ENCODE measurements at places on chromosomes 6 and 20.

DNA sequence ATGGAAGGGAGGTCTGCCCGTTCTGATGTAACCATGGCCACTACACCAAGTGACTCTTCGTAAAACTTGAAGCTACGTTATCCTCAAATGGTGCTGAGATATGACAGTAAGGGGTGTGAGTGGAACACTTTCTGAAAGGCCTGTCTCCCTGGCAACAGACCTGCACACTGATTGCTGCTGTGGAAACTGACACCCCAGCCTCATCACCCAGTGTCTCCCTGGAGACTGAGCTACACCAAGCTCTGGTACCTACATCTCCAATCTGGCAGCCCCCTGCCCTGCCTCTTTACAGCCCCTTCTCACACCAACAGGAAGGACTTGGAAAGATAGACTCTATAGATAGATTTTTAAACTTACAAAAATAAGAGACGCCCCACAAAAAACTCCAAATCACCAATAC lies 13.2 kb downstream of the PI16 start:
- no peak for DNase-seq

DNA sequence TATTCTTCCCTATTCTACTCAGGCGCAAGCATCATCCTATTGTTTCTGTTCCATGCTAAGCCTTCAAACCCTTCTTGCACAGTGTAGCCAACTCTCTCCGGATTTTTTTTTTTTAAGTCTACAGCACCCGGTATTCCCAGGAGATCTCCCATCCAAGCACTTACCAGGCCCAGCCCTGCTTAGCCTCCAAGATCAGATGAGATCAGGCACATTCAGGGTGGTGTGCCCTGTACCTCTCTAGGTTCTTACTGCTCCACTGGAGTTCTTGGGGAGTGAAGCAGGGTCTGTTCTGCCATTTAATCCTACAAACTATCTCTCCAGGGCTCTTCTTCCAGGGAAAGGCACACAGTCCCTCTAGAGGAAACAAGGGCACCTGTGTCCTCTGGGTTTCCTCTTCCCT lies 14.9 kb upstream of the NUP153 start:
- DNase-seq = no peak

GRCh38 chr6:100512203-100512862 lies 47.6 kb upstream of the SIM1 start:
- DNase-seq = no peak

DNA sequence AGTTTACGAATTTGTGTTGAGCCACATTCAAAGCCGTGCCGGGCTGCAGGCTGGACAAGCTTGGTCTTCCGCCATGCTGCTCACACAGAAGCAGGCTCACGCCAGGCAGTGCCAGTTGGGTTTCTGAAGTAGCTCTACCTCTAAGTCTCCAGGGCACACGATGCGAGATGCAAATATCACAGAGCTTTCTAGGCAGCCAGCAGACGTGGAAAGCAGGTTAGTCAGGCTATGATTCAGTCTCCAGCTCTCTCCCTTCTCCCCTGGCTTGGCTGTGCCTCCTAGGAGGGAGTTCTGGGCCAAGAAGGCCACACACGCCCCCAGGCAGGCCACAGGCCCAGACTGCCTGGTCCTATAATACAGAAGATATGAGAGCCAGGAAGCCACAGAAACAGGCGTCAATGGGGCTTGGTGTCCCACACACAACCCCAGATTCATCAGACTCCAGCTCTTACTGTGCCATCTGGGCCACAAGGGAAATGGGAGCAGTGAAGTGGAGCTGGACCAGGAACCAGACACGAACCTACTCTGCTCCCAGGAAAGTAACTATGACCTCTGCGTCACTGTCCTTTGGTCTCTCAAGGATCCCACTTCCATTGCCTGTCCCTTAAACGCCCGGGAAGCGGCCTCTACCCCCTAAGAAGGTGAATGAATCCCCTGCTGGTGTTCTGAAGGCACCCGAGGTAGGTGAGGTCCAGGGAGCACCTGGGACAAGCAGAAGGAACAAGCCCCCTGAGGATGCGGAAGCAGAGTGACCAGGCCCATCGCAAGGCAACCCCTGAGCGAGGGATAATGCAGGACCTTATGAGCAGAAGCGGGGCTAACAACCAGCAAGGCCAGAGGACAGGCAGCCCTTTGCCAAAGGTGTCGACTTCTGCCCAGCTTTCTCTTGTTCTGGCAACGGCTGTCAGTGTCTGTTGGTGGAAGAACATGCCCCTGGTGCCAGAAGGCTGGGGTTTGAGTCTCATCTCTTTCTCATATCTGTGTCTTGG lies 61.2 kb downstream of the GFOD1 start:
- DNase-seq = no peak

GRCh38 chr6:127794405-127794804 lies 106.5 kb downstream of the THEMIS start:
- no peak for DNase-seq

DNA sequence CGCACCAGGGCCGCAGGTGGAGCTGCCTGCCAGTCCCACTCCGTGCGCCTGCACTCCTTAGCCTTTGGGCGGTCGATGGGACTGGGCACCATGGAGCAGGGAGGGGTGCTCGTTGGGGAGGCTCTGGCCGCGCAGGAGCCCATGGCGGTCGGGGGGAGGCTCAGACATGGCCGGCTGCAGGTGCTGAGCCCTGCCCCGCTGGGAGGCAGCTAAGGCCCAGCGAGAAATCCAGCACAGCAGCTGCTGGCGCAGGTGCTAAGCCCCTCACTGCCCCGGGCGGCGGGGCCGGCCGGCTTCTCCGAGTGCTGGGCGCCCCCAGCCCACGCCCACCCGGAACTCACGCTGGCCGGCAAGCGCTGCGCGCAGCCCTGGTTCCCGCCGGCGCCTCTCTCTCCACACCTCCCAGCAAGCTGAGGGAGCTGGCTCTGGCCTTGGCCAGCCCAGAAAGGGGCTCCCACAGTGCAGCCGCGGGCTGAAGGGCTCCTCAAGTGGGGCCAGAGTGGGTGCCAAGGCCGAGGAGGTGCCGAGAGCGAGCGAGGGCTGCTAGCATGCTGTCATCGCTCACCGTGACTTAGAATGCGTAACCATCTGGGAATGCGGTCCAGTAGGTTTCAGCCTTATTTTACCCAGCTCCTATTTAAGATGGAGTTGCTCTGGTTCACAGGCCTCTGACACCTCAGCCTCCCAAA lies 77.3 kb downstream of the C6orf52 start:
- no peak for DNase-seq

DNA sequence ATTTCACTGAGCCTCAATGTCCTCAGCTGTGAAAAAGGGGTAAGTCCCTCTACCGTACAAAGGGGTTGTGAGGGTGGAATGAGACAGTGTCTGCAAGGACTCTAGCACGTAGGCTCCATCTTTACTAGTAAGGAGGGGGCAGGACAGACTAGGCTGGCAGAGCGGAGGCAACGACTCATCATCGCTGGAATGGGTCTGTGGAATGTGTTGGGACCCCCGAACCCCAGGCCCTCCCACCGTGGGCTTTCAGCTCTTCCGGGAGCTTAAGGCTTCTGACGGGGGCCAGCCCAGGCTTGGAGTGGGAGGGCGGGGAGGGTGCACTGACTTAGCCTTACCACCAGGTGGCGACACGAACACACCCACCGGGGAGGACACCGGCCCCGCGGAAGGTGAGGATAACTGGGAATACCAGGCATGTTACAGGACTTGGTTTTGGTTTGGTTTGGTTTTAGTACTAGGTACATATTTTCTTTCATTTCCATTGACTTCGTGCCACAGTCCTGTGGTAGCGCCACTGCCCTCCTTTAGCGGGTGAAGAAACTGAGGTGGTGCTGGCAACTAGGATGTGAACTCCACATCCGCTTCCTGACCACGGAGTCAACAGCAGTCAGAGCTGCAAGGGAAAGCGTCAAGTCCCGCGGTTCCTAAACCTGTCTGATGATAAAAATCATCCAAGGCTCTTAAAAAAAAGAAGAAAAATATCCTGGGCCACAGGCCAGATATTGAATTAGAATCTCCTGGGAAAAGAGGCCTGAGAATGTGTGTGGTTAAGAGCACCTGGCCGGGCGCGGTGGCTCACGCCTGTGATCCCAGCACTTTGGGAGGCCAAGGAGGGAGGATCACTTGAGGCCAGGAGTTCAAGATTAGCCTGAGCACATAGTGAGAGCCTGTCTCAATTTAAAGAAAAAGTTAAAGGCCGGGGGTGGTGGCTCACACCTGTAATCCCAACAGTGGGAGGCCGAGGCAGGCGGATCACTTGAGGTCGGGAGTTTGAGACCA lies 10.3 kb upstream of the TULP1 start:
- peak; percentile 60 for DNase-seq

GRCh38 chr20:8996817-8997512 lies 71.9 kb upstream of the PLCB4 start:
- no peak for DNase-seq

- DNase-seq = peak; percentile 60
Observed at GRCh38 chr6:28597217-28597835, 71.6 kb downstream of the GPX5 start.

- DNase-seq = no peak
Observed at GRCh38 chr6:44010411-44011349, 116.6 kb downstream of the MRPL14 start.

- DNase-seq = peak; percentile 73
Observed at GRCh38 chr6:27591699-27592480, 119.0 kb upstream of the ZNF184 start.

- DNase-seq = no peak
Observed at GRCh38 chr20:54179946-54180345, 6.2 kb upstream of the CYP24A1 start.

DNA sequence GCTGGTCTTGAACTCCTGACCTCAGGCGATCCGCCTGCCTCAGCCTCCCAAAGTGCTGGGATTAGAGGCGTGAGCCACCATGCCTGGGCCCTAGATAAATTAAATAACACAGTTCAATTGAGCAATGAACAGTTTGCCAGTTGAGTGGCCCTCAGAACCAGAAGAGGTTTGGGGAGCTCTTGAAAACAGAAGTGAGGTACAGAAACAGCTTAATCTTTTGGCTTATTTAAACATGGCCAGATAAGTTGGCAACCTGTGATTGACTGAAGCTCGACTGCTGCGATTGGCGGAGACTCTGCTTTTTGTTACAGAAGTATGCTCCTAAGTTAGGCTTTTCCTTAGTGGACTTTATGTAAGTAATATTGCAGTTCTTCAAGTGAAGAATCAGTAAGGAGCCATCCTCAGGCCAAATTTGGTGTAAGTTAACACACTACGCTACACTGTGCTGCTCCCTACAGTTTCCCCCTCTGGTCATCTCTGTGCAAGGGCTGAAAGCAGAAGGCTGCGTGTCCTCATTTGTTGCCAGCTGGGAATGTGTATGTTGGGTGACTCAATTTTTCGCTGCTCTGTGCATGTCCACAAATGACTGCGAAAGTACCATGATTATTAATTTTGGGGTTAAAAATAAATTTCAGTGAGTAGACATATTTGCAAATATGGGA lies 9.8 kb downstream of the XRN2 start:
- no peak for DNase-seq

- DNase-seq = peak; percentile 68
Observed at GRCh38 chr20:973785-974194, 28.3 kb downstream of the RSPO4 start.

DNA sequence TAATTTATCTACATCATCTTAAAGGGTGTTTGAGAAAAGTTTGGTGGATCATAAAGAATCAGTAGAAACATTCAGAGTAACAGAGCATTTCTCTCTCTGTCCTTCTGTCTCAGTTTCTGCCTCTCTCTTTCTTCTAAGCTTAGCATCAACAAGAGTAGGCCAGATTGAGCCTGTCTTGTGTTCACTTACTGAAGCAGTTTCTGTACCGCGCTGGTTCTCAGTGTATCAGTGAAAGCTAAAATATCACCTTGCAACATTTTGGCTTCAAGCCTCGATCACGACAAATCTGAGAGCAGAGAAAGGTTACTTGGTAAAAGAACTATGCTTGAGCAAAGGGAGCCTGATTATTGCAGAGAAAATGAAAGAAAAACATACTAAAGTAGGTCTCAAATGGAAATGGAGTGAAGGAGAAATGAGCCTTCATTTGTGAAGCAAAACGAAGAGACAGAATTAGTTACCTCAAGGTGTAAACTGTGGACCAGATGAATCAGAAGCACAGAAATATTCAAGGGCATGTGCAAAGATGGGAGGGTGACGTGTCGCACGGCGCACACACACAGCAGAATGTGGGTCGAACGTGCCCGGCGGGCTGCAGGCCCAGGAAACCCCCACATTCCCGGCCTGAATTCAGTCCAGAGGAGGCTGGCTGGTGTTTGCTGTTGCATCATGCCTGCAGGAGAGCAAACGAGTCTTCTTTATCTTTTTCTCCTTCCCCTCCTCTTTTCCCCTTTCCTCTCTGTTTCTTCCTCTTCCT lies 509.3 kb downstream of the QKI start:
- no peak for DNase-seq

- DNase-seq = no peak
Observed at GRCh38 chr6:144265390-144265789, 19.7 kb upstream of the UTRN start.

DNA sequence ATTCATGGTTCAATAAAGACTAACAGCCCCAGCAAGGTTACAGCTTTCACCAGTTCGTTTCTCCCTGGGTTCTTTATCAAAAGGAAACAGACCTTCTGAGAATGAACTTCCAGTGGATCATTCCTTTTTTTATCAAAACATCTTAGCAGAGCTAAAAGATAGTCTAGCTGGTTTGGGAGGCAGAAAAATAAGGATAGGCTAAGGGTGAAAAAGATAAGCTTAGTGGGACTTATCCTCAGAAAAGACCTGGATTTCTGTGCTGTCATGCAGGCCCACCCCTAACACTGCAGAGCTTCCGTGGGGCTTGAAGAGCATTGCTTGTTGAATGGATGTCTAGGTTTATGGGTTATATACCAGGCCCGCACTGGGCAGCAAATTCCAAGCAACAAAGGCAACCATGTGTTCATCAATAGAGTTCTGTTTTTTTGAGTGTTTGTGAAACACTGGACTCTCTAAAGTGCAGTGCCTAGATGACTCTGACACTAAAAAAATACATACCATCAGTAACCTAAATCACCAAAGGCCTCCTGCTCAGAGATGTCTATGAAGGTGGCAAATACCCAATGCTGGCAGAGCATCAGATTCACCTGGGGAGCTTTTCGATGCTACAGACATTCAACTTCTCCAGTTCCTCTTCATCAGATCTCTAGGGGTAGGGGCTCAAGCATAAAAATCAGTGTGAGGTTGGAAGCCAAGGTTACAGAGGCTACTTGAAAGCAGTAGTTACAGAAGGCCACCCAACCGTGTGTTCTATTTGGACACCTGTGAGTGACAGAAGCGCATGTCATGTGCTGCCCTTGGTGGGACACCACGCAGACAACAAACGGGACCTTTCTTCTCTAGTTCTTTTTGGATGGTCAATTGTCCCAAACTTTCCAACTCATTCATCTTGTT lies 53.0 kb downstream of the TNFAIP3 start:
- DNase-seq = no peak

DNA sequence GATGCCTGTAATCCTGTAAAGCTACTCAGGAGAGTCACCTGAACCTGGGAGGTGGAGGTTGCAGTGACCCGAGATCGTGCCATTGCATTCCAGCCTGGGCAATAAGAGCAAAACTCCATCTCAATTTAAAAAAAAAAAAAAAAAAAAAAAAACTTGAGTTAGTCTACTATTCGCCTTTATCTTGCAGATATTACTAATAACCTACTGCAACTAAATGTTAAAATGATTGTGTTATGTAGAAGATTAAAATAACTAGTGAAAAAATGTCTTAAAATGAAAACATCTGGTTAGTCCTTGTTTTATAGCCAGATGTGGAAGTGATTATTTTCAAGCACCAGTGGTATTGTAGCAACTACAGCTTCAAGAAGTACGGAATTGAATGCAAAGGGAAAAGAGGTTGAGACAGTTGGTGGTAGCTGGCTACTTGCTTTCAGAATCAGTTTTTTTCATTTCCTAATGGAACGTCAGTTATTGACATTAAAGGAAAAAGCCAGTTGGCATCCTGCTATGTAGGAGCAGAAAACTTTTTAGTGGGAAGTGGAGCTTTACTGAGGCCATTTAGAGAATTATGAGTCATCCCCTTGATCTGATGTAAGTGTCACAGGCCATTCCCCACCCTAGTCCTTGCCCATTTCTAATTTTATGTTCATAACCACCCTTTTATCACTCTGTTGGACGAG lies 43.8 kb upstream of the DYNLRB1 start:
- peak; percentile 43 for DNase-seq
